Kidney capillary endothelial cell (primary cell): ENCODE measurements at places on chromosomes 4 and X.

- DNase-seq = peak; percentile 34
These were observed 1700.6 kb upstream of the TENM3 start for GRCh38 chr4:180542445-180543100.

DNA sequence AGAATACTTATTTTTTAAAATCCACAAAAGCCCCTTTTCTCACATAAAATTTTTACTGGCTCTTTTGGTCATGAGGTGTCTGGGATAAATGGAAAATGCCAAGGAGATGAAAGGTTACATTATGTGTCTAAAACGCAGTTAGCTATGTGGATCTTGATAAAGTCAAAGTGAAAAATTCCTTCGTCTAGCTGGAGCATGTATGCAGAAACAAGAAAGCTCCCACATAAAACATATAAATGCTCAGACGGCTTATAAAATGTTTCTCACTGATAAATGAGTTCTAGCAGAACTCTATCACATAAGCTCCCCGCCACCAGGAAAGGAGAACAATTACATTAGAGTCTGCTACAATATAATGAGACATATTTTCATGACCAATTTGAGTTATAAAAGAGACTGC is 83.8 kb downstream of the TBC1D9 start:
- no peak for DNase-seq

- DNase-seq = no peak
These were observed 13.9 kb upstream of the DCK start for GRCh38 chr4:70979445-70980008.

GRCh38 chr4:176755613-176756012 is 37.1 kb downstream of the VEGFC start:
- DNase-seq = no peak

DNA sequence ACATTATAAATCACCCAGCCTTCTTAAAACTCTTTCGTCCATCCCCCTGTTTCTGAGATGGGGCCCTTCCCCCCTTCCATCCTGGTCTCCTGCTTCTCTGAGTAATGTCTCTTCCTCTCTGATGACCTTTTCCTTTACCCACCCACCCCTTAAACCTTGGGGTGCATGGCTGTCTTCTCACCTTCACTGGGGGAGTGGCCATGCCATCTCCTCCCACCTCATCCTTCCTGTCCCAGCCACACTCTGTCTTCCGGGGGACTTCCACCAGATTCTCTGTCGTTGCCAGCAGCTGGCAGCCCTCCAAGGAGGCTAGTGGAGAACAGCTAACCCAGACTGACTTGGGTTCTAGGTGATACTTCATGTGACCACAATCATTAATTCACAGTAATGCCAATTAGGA is 83.2 kb upstream of the SCML1 start:
- no peak for DNase-seq

DNA sequence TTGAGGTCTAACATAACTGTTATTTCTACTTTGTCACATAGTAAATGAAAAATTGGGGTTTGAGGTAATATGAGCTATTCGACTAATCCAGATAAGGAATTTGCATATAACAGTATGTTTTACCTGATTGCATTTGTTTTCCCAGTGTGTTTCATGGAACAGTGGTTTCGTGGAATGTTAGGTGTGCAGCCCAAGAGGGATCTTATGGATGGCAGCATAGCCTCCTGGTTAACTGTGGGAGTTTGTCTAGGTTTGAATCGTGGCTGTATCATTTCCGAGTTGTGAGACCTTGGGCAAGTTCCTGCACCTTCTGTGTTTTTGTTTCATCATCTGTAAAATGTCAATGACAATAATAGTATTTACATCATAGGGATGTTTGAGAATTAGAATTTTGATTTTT is 7.9 kb downstream of the BMPR1B start:
- DNase-seq = no peak

DNA sequence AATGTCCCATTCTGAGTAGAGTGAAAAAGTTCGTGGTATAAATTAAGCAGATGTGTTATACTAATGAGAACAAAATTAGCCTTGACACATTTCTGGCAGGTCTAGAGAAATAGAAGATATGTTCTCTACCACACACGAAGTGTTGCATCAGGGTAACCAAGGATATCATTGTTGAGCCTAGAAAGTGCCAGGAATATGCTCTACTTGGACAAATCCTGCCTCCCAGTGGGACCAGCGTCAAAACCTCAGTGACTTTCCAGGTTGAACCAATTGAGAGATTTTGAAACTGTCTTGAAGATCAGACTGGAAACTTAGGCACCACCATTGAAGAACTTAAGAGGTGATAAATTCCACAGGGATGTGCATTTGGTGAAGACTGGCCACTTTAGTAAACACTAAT is 115.9 kb downstream of the HPGD start:
- DNase-seq = no peak

- DNase-seq = no peak
These were observed 435.6 kb upstream of the SMIM31 start for GRCh38 chr4:164318350-164318749.

- no peak for DNase-seq
These were observed 129.6 kb upstream of the TBL1X start for GRCh38 chrX:9335251-9335650.

DNA sequence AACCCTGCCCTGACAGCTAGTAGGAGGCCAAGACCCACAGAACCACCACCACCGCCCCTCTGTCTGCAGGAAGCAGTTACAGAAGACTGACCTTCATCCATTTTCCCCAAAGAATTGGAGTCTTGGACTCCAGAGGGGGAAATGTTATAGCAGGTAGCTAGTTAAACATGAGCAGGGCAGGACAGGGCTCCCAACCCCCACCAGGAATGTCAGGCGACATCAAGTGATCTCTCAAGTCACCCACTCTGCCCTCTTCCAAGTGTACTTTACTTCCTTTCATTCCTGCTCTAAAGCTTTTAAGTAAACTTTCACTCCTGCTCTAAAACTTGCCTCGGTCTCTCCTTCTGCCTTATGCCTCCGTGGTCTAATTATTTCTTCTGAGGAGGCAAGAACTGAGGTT is 17.1 kb upstream of the AADAT start:
- DNase-seq = no peak

- DNase-seq = no peak
These were observed 31.4 kb downstream of the SSX5 start for GRCh38 chrX:48165241-48165640.

DNA sequence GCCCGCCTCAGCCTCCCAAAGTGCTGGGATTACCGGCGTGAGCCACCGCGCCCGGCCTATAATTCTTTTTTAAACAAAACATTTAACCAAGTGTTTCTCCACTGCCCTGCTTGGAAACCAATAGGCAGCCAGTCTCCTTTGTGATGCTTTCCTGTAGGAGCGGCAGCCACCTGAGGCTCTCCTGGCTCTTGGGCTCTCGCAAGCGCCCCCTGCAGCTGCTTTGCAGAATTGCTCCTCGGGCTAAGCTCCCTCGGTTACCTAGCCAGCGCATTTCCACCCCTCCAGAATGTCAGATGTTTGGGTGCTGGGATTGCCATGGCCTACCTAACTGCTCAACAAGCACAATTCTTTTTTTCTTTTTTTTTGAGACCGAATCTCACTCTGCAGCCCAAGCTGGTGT is 7.7 kb downstream of the S100P start:
- no peak for DNase-seq

- no peak for DNase-seq
These were observed 19.0 kb upstream of the SLC2A9 start for GRCh38 chr4:10040049-10040892.

- no peak for DNase-seq
These were observed 2.8 kb downstream of the PDE5A start for GRCh38 chr4:119625761-119626160.

DNA sequence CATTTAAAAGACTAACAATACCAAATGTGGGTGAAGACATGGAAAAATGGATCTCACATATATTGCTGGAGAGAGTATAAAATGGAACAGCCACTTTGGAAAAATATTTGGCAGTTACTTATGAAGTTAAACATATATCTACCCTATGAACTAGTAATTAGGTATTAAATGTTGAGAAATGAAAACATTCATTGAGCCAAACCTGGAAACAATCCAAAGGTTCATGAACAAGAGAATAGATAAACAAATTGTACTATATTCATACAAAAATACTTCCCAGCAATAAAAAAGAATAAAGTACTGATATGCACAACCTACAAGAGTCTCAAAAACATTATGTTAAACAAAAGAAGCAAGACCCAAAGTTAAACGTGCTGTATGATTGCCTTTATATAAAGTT is 4.0 kb upstream of the EGF start:
- DNase-seq = no peak

GRCh38 chrX:111521169-111521568 is 9.7 kb downstream of the SERTM2 start:
- no peak for DNase-seq

DNA sequence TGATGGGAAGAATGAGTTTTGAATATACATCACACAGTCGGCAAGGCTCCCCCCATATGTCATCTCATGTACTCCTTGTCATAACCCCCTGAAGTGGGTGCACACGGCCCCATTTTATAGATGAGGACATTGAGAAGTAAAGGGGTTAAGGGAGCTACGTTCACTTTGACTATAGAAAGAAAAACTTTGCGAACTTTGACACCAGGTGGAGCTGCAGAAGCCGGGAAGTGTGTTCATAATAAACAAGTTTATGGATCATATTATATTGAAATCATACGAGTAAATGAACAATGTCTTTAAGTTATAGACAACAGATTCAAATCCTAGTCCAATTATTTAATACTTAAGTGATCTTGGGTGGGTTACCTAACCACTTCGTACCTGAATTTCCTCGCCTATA is 203.8 kb upstream of the PITX2 start:
- no peak for DNase-seq

DNA sequence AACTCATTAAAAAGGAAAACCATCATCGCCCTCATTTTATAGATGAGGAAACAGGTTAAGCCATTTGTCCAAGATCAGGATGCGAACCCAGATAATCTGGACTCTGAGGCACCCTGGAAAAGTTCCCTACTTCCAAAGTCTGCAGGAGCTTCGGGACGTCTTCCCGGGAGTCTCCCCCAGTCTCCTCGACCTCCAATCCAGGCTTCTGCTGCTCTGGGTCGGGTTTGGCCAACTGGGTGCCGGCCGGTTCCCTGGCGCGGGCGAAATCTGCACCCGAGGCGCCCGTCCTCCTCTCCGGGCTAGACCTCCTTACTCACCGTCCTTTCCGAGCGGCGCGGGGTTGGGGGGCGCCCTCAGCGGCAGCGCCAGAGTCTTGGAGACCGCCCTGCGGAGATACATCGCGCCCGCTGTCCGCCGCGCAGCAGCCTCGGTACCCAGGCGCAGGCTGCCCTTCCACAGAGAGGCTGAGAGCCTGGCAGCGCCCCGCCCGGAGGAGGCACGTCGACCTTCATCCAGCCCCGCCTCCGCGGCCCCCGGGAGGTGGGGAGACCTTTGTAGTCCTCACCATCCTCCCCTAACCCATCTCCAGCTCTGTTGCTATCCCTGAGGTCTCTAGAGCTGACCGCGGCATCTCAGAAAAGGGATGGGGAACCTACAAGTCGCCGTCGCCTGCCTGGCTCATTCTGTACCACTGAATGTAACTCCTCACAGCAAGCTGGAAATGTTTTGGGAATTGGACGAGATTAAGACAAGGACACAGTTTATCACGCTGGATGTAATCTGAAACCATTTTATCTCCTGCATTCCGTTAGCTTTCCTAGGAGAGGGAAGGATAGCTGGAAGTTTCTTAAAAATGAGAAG is at the start of gene MGARP:
TSS of gene MGARP (minus strand) at position 466 of the 861 bp plus-strand sequence. CDS start at position 399, 67 bp downstream.
- DNase-seq = no peak

- no peak for DNase-seq
These were observed 5.4 kb upstream of the PDLIM5 start for GRCh38 chr4:94446386-94446785.

DNA sequence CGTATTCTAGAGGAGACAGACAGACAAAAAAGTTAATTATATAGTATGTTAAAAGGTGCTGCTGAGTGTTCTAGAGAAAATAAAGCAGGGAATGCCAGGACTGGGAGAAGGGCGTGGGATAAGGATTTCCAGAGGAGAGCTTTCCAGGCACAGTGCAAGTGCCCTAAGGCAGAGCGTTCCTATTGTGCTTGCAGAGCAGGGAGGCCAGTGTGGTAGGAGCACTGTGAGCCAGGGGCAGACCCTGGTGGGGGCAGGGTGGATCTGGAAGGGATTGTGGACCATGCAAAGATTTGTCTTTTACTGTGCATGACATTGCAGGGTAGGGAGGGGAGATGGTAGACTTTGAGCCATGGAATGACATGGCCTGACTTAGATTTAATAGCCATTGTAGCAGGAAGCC is 25.8 kb downstream of the EXOC1 start:
- no peak for DNase-seq

DNA sequence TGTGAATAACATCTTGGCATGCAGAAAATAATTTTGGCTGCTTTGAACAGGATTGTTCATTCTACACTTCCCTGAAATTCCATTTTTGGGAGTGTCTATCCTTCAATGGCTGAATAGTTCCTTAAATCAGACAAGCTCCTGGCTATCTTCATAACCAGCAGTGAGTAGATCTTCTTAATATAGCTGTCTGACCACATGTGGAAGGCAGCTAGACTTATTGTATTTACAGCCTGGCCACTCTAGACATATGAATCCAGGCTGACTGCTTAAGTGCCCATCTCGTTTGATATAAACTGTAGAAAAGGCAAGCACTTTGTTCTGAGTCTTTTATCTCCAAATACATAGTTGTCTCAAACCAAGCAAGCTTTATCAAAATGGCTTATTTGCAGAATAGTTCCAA is 40.0 kb downstream of the PWWP3B start:
- no peak for DNase-seq

DNA sequence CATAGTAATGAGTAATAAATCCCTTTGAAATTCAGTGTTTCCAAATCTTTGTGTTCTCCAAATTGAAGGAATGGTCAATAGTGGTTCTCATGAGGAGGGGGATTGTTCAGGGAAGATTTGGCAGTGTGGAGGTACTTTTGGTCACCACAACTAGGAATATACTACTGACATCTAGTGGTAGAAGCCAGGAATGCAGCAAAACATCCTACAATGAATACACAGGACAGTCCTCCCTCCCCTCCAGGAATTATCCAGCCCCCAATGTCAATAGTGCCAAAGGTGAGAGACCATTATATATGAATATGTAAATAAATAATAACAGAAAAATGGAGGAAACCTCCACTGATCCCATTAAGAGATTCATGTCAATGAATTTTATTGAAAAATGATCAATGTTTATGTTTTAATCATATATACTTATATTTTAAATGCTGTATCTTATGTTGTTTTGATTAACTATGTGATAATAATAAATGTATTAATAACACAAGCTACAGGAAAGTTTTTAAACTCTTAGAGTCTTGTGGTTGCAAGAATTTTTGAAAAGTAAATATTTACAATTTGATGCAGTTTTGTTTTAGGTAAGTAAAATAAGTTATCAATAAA is 14.4 kb upstream of the FAM9A start:
- peak; percentile 33 for DNase-seq

DNA sequence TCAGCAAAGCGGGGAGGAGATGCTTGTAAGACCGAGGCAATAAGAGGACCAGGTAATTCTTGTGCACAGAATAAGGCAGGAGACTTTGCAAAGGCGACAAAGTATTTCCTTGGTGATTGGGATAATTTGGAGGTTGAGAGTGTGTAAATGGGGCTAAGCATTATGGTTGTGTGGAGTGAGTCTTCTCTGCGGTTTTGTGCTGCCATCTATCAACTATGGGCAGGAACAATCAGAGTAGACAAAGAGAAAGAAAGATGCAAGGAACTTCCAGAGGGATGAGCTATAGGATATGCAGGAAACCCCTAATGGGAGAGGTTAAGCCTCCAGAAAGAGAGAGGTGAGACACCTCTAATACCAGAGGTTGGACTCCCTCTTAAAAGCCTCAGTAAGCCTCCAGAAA is 339.8 kb downstream of the PAPSS1 start:
- DNase-seq = no peak
